Forelimb muscle (tissue), 1 donor: ENCODE measurements at places on chromosomes 12 and 14. TPM values are rescaled to one million over a fixed set of nuclear protein-coding genes. Genes with fewer than 3 reads are reported as not detected.

GRCh38 chr14:34460841-34461240 lies 1.2 kb downstream of the SPTSSA start:
- no peak for DNase-seq

GRCh38 chr14:104239861-104240301 lies 101.5 kb downstream of the KIF26A start:
- no peak for DNase-seq

FITM1 gene
- polyA plus RNA-seq = 164 TPM

DNA sequence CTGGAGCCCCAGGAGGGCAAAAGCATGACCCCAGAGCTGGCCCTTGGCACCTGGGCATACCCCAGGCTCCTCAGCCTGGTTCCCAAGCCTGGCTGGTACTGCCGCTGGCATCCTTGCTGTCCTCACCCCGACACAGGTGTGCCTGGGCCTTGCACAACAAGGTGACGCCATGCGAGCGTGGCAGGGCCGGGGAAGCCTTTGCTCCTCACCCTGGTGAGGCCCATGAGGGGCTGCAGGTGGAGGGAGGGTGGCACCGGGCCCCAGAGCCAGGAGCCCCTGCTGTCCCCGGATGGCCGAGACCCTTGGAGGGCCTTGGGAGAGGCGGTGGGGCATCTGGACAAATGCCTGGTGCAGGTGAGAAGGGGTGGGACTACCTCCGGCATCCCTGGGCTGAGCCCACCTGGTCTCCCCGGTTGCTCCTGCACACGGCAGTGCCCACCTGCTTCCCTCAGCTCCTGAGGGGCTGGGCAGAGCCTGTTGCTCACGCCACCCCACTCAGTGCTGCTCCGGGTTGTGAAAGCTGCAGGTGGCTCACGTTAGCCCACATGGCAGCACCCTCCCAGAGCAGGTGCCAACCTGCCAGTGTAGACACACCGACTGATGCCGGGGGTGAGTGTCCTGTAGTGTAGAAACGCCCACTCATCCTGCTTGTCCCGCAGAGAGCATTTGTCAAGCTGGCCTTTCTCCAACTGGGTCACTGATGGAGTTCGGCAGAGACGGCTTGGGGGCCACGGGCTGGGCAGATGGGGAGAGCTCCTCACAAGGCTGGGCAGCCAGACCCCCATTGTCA lies 24.6 kb upstream of the KIF26A start:
- no peak for DNase-seq

- no peak for DNase-seq
These were observed 354.4 kb downstream of the MED13L start for GRCh38 chr12:115922952-115923564.

GNS gene
- 55.7 TPM for polyA plus RNA-seq

HOXC10 gene
- 0.09 TPM for polyA plus RNA-seq

DNA sequence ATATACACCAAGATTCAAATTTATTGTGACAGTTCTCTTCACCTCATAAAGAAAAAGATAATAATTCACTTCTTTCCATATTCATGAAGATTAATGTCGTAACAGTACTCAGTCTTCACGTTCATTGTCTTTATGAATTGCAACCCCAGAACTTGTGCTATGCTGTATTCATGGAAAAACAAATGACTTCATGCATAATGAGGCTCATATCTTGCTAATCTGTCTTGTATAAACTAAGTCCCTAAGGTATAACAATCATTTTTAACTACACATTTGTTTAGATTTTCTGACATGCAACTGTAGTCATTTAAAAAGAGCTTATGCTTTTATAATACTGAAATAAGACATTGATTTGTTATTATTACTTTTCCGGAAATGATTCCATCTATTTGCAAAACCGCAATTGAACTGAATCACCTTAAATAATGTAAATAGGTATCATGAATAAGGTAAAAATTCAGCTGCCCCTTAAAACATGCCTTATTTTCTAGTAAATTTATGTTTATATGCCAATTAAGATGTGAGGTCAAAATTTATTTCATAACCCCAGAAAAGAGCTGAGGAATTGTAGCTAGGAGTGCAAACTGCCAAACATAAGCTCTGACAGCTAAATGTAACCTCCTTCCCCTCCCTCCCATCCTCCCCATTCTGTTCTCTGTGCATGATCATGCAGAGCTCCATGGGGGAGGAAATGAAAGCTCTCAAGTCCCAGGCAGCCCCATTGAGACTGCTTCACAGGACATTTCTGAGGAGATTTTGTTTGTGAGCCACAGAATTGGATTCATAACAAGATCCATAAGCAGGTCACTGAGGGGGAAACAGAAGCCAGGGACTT lies 301.6 kb downstream of the ATP23 start:
- DNase-seq = no peak
